Stimulated activated CD8-positive, alpha-beta memory T cell treated with anti-CD3 and anti-CD28 coated beads, Interleukin-7, amount 100 ng/mL, for 24 hours (primary cell): ENCODE measurements at places on chromosomes 7 and 10.

DNA sequence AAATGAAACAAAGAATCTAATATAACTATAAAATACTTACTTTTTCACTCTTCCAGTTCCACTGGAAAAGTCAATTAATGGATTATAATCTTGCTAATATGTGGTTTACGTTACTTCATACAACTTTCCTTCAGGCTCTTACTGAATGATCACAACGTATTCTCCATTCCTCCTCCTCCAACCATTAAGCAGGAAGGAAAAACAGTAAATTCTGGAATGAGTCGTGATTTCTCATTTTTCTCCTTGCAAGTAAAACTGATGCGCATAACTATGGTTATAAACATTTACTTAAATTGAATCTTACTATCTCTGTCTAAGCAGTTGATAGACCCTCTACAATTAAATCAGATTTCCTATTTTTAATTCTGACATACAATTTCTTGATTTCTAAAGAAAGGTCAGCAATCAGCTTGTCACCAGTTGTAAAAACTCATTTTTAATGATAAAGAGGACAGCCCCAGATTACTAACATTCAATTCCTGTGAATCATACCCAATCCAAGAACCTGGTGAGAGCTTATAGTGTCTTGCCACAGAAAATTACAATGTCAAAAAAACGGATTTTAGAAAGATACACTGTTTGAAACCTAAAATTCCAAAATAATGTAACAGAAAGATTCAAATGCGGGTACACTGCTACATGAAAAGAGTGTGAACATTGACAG is 64.3 kb downstream of the EZH2 start:
- DNase-seq, result no peak

- DNase-seq, result no peak
These were observed 70.0 kb upstream of the INPP5A start for GRCh38 chr10:132467464-132468149.

- no peak for DNase-seq
These were observed 111.3 kb downstream of the ITGB8 start for GRCh38 chr7:20441991-20442441.

DNA sequence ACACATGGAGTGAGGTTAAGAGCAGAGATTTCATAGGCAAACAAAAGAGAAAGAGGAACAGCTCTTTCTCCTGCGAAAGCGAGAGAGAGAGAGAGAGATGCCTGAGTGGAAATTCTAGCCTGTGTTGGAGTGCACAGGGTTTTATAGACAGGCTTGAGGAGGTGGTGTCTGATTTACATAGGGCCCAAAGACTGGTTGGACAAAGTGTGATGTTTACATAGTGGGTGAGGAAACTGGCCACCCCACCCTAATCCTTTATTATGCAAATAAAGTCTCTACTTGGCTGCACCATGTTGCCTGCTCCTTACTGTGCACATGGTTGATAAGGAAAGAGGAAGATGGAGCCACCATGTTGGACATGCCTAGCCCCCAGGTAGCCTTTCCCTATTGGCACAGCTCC is 967.8 kb upstream of the SORCS1 start:
- no peak for DNase-seq

- no peak for DNase-seq
These were observed 7.4 kb downstream of the ZNF487 start for GRCh38 chr10:43444323-43444722.

DNA sequence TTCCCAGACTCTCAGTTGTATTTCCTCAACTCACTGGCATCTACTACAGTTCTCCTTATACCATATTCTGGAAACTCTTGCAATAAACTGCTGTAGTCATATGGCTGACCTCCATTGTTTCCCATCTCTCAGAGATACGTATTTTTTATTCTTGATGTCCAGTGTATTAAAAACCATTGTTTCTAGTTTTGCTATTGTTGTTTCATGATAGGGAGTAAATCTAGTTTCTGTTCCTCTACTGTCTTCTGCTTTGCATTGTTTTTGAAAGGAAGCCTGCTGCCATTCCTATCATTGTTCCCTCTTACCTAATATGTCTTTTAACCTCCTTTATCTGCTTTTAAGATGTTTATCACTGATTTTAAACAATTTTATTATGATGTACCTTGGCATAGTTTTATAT is 255.0 kb downstream of the ADK start:
- DNase-seq, result no peak
